NCI-H524 (cell line): ENCODE measurements at places on chromosomes 1 and 21.

- DNase-seq = no peak
Measured at GRCh38 chr21:43850728-43851295, 14.2 kb upstream of the AGPAT3 start.

- DNase-seq = no peak
Measured at GRCh38 chr21:40372506-40372905, 474.5 kb downstream of the DSCAM start.

- DNase-seq = no peak
Measured at GRCh38 chr1:177796561-177796960, 173.3 kb downstream of the SEC16B start.

GRCh38 chr1:226628612-226629155 is 80.1 kb downstream of the STUM start:
- DNase-seq = peak; percentile 38

GRCh38 chr1:23772049-23772853 is 6.0 kb upstream of the PITHD1 start:
- DNase-seq = peak; percentile 75

- DNase-seq = no peak
Measured at GRCh38 chr21:33058527-33058926, 11.4 kb upstream of the OLIG1 start.
